Stimulated activated CD4-positive, alpha-beta T cell treated with anti-CD3 and anti-CD28 coated beads, Interleukin-15, amount 100 ng/mL, for 1 hour (primary cell): ENCODE measurements at places on chromosomes 6 and 20.
A peak's percentile ranks its signal among the peaks of the same experiment; 100 is the strongest.

DNA sequence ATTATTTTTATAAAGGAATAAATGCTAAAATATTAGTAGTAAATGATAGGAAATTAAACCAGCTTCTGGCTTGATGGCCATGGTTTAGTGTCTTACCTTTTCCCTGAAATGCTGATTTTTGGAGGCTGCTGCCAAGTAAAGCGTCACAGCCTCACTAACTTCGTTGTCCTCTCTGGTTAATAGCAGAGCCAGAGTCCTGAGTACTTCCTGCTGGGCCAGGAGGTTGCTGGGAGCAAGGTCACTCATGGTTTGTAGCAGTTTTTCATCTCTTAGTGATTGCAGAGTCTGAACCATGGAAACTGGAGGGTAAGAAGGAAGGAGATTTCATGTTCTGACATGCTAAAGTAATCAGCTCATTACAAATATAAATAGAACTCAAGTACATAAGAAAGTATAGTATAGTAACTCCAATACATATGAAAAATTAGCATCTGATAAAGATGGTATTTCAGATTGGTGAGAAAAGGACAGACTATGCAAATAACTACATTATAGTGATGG lies 26.5 kb upstream of the ARMH2 start:
- DNase-seq, result no peak

GRCh38 chr20:8473459-8473858 lies 341.4 kb downstream of the PLCB1 start:
- no peak for DNase-seq

DNA sequence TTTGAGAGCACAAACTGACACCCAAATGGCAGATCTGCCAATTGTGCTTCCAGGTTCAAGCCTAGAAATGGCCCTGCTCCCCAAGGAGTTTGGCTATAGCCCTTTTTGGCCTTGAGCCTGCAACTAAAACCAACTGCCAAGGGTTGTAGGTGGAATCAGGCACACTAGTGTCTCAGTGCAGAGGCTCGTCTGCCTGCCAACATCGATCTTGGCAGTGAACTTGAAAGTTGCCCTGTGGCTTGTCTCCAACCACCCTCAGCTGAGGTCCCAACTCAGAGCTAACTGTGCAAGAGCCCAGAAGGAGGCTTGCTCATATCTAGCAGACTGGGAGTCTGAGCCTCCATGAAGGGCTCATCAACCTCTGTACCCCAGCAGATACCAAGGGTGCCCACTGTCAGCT lies 92.7 kb upstream of the GLP1R start:
- DNase-seq, result no peak

GRCh38 chr6:795046-795685 lies 102.2 kb upstream of the EXOC2 start:
- no peak for DNase-seq

GRCh38 chr6:139545206-139546105 lies 171.0 kb upstream of the CITED2 start:
- no peak for DNase-seq

DNA sequence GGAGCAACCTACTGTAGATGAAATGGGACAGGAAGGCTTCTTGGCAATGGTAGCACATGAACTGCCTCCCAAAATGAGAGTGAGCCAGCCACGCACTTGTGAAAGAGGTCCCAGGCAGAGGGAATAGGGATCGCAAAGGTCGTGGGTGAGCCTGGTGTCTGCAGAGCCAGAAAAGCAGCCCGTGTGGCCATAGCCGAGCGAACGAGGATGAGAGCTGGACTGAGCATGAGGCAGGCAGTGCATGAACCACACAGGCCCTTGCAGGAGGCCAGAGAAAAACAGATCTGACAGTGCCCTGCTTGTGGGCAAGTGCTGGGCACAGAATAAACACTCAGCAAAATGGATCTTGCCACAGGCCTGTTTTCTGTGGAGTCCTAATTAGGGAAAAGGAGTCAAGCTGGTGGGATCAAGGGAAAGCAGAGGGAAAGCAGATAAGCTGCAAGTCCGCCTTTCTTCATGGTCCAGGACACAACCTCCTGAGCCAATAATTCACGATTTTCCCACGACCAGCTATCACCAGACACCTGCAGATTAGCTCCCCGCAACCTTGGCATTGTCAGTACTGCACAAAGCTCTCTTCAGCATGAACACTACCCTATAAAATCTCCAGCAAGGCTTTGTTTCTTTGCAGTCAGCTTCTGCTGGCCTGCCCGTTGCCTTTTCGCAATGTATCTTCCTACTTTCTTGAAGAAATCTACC lies 44.0 kb downstream of the GCNT2 start:
- DNase-seq, result no peak

GRCh38 chr6:157650261-157650640 lies 172.8 kb upstream of the SNX9 start:
- no peak for DNase-seq

DNA sequence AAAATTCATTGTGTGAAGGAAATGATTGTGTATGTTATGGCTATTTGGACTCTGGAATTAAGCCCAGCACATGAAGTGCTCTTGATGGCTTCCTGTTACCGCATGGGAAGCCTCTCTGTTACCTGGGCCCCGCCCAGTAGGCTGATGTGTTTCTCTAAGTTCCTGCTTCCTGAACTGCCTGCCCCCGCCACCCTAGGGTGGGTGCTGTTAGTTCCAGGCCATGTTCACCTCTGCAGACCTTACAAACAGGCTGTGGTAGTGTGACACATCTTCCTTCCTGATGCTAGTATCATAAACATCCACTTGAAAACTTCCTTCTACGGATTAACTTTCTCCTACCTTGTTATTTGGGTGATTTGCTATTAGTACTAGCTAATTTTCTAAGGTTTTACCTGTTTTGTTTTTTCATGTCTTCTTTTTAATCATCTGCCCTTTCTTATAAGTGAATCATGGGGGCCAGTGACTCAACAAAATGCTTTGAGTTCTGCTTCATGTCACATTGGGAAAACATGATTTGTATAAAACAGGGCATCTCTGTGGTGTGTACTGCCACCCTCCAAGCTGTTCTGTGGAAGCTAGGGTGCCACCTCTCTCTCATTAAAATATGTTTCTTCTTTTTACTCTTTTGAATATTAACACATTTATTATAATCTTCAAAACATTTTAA lies 40.6 kb downstream of the SH3BGRL2 start:
- peak; percentile 16 for DNase-seq

DNA sequence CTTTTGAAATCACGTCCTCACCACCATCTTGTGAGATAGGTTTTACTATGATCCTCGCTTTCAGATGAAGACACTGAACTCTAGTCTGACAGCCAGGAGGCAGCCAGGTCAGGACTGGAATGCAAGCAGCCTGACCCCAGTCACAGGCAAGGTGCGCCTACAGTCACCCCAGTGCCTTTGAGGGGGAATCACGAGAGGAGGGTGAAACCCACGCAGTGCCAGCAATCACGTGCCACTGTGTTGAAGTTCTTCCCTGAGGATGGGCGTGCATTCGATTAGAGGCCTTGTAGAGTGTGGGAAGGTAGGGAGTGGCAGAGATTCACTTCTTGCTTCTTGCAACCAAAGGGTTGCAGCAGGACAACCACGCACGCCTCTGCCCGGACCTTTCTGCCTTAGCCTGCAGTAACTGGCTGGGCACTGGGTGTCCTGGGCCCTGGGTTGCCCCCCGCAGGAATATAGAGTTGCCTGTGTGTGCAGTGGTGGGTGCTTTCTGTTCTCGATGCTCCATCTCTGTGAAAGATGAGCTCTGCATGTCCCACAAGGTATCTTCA lies 33.7 kb upstream of the IRF4 start:
- DNase-seq, result no peak

GRCh38 chr20:17807651-17808050 lies 107.9 kb downstream of the BANF2 start:
- DNase-seq, result no peak

DNA sequence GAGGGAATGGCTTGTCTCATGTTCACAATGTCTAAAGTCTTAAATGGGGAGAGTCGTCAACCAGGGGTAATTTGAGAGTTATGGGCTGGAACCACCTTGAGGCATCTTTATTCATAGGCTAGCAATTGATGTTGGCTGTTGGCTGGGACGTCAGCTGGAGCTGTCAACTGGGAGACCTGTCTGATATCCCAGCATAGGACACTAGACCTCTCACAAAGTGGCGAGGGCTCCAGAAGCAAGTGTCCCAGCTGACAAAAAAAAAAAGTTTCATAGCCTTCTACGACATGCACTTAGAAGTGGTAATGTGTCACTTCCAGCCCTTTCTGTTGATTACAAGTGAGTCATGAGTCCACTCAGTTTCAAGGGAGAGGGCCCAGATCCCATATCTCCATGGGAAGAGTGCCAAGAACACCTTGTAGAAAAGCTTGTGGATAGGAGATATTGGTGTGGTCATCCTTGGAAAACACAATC lies 278.0 kb downstream of the ESR1 start:
- DNase-seq, result no peak

DNA sequence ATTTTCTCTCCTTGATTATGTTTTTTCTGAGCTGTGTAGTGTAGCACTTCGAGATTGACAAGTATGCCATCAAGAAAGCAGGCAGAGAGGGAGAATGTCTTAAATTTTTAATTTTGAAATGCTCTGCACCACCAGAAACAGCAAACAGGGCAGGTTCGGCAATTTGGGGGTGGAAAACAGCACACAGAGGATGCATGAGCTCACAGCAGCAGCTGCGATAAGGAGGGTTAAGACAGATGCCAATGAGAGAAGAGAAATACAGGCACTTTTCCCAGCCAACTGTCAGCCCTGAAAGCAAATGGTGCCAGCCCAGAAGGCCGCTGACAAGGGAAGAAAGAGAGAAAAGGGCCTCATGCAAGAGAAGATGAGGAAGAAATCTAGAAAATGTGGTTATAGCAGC lies 15.1 kb upstream of the SNRPB2 start:
- DNase-seq, result no peak

DNA sequence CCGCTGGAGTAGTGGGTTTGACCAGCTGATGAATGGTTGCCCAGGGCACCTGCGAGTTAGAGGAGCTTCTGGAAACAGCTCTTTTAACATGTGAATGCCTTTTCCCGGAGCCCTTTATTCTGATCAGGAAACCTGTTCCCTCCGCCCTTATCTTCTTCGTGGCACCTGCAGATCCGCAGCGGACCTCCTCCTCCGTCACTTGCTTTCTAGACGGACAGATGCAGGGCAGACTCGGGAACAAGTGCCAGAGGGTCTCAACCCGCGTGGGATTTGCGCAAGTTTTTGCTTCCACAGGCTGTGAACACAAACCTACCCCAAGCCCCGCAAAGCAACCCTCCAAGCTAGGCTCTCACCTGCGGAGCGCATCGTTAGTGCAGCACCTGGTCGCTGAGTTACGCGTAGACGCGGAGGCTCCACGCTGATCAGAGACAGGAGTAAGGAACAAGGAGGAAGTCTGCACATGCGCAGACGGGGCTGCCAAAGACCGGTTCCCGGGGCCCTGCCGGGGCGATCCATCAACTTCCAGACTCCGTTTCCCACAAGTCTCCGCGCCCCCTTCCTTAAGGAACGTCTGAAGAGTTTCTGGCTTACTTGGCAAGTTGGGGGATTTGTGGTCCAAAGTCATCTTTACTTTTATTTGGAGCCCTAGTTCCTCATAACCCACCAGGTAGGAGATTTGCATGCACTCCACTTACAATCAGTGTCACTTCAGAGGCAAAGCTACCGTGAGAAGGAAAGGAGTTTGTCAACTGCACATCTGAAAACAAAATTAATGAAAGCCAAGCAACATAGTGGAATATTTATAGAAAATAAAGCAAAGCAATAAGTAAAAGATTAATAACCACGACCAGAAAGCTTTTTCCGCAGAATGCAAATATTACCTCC lies 52.7 kb upstream of the ELMO2 start:
- DNase-seq, result no peak

DNA sequence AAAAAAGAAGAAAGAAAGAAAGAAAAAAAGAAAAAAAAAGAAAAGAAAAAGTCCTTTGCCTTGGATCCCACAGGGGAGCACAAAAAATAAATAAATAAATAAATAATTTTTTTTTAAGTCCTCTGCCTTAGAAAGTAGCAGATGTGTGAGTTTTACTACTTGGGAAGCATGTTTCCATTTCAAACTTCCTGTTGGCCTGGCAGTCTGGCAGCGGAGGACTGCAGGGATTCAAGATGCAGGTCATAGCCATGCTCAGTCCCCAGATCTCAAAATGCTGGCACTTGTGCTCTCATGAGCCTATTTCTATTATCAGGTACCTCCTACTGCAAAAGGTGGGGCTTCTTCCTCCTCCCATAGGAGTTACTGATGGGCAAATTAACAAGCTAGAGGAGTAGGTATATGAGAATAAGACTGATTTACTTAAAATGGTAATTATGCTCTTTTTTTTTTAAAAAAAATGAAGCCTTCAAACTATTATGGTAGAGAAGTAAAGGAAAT lies 54.2 kb upstream of the MAP7 start:
- no peak for DNase-seq

- no peak for DNase-seq
These were observed 115.2 kb upstream of the LGSN start for GRCh38 chr6:63434943-63435342.

- DNase-seq, result no peak
These were observed 101.8 kb downstream of the TRERF1 start for GRCh38 chr6:42349753-42350511.

DNA sequence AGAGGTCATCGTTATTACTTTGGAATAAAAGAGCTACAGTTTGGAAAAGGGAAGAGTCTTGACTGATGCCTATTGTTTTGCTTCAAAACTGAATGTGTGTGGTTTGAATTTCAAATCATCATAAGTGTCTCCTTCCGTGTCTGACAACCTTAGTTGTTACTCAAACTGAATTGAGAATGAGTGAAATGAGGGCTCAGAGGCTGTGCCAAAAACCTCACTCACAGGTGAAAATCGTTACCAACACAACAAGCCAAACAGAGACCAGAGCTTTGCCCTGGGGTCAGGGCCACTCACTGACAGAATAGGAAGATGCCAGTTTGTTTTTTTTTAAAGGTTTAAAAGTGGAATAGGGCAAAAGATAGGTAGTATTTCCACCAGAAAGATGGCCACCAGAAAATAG lies 15.2 kb upstream of the SIRT5 start:
- DNase-seq, result no peak

DNA sequence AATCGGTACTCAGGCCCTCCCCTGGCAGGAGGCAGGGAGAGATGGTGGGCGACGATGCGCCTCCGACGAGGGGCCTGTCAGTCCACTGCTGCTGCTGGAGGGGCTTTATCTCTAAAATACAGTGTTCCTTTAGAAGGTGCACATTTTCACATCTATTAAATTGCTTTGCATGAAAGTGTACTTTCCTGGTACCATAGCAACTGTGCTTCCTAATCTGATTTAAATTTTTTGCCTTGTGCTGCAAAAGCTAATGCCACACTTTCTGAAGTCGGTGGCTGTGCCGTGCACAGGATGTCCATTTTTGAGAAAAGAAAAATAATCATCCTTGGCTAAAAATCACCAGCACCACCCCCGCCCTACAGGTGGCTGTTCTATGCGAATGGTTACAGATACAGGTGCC lies 262.0 kb upstream of the CDH4 start:
- DNase-seq, result no peak

GRCh38 chr6:2827142-2827541 lies 14.5 kb downstream of the SERPINB1 start:
- DNase-seq, result no peak
